ENCODE measurements at places on chromosomes 7 and 10.

DNA sequence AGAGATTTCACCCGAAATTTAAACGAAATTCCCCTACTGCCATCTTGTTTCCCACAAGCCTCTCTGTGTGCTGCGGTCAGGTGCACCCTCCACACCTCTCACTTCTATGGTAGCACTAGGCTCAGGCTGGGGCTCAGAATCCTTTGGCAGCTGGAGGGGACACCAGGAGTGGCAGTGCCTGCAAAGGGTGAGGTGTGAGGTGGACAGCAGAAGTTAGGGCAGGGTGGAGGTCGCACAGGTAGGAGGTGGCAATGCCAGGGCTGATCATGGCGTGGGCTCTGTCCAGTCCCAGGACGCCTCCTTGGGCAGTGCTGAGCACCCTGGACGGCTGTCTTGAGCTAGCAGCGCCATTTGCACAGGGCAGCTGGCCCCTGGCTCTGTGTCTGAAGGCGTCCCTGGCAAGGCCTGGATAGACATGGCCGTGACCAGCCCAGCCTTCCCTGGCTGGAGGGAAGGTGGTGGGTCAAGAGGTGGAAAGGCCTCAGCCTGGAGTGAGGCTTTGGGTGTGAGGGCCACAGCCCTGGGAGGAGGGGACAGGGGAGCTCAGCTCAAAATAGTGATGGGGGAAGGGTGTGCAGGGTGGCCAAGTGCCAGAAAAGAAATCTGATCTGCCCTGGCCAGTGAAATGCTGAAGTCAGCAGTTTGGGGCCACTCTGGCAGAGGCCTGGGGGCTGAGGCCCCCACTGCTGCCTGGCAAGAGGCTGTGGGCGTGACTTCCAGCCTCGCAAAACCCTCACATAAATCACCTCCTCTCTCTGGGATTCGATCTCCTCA, 40.0 kb downstream of the ZCCHC24 start:
- no peak for DNase-seq

- no peak for DNase-seq
These were observed 7.5 kb downstream of the CALML3 start for GRCh38 chr10:5532307-5532605.

GRCh38 chr10:108970016-108970415, 953.3 kb downstream of the XPNPEP1 start:
- no peak for DNase-seq

- DNase-seq = no peak
These were observed 77.3 kb upstream of the MKLN1 start for GRCh38 chr7:131250331-131250730.

DNA sequence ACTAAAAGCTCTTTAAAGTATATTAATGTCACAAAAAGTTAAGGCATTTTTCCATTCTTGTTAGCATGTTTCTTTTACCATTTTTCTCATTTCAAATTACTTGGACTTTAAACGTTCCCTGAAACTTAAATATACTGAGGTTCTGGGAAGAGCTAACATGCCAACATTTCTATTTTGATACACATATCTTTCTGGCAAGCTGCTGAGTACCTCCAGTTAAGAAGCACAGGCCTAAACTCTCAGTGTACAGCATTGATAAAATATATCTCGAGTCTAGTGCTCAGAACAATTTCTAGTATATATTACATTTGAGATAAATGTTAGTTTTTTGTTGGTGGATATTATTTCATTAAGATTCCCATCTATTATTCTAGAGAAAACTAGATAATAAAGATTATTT, 612.9 kb upstream of the KCND2 start:
- no peak for DNase-seq

Measured in stimulated activated CD4-positive, alpha-beta T cell treated with anti-CD3 and anti-CD28 coated beads, Interleukin-4, amount 100 ng/mL, for 1 hour (primary cell).